Upper lobe of right lung (tissue), 1 donor: ENCODE measurements at places on chromosomes 6 and 20. TPM values are rescaled to one million over a fixed set of nuclear protein-coding genes. Genes with fewer than 3 reads are reported as not detected.

Gene GMDS
- 12.2 TPM for total RNA-seq

Gene ALDH8A1
- total RNA-seq, result 1.2 TPM

Gene MAS1
- not detected for total RNA-seq

Gene MYH7B
- 1.8 TPM for total RNA-seq

Gene PHACTR1
- 72.8 TPM for total RNA-seq

Gene MROH8
- 1.5 TPM for total RNA-seq

- no peak for DNase-seq
These were observed 25.1 kb upstream of the SLC17A3 start for GRCh38 chr6:25899123-25899522.

DNA sequence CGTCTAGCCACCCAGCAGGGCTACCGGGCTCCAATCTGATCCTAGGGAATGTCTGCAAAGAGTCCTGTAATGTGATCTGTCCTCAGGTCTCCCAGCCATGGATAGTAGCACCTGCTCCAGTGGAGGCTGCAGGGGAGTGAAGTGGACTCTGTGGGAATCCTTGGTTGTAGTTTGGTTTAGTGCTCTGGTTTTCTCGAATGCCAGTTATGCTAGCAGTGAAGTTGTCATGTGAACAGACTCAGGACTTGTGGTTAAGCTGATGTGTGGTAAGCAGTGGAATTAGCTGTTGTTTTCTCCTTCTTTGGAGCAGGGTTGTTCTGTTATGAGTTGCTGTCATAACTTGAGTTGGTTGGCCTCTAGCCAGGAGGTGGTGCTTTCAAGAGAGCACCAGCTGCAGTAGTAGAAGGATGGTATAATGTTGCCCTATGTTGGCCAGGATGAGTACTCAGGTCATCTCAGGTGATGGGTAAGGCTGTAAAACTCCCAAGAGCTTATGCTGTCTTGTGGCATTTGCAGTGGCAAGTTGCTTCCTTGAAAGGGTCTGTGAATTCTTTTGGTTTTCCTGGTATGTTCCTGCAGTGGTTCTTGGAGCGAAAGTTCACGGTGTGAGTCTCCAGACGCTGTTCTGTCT lies 390.2 kb downstream of the UTRN start:
- no peak for DNase-seq

DNA sequence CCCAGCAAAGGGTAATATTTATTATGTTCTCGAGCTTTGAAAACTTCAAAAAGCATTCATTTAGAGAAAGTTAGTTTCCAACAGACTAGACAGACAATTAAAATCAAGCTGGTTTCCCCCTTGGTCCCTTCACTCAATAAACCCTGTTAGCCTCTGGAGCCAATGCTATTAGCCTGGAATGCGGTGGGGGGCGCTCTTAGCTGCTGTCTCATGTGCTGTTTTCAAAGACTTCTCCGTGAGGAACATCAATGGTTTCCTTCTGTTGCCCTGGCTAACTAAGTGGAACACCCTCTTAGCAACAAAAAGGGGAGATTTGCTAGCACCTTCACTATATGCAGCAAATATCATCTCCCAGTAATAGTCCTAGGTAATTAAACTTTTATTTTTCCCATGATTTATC lies 86.4 kb downstream of the LY86 start:
- no peak for DNase-seq

- no peak for DNase-seq
These were observed 82.9 kb upstream of the MARCKS start for GRCh38 chr6:113774127-113774825.

- DNase-seq, result no peak
These were observed 42.0 kb upstream of the PXDC1 start for GRCh38 chr6:3793545-3793944.

- DNase-seq, result no peak
These were observed 157.9 kb upstream of the MARCKS start for GRCh38 chr6:113699239-113699638.

- DNase-seq, result no peak
These were observed 370.4 kb downstream of the PREX1 start for GRCh38 chr20:48457193-48458002.

DNA sequence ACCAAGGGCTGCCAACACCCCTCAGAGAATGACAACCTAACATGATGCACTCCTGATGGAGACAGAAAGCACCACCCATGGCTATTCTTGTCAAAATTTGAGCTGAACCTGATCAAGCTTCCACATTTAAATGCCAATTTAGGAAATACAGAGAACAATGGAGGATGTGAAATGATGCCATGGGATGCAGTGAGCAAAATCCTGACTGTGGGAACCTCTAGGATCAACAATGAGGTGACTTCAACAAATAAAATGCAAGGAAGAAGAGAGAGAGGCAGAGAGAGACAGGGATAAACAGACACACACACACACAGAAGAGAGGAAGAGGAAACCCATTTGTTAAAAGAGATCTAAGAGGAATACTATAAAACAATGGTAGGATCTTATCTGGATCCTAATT lies 119.6 kb upstream of the NUP153 start:
- DNase-seq, result no peak

- DNase-seq, result no peak
These were observed 69.7 kb upstream of the FAM8A1 start for GRCh38 chr6:17530321-17530835.

- DNase-seq, result no peak
These were observed 543.6 kb downstream of the GRIK2 start for GRCh38 chr6:101937108-101937507.
